ENCODE measurements at places on chromosomes 1 and 21.

- no peak for DNase-seq
These were observed 8.9 kb downstream of the SLAMF1 start for GRCh38 chr1:160637821-160638539.

GRCh38 chr1:198776602-198777029 lies 137.8 kb downstream of the PTPRC start:
- no peak for DNase-seq

- DNase-seq = no peak
These were observed 27.0 kb upstream of the PEF1 start for GRCh38 chr1:31671561-31672201.

DNA sequence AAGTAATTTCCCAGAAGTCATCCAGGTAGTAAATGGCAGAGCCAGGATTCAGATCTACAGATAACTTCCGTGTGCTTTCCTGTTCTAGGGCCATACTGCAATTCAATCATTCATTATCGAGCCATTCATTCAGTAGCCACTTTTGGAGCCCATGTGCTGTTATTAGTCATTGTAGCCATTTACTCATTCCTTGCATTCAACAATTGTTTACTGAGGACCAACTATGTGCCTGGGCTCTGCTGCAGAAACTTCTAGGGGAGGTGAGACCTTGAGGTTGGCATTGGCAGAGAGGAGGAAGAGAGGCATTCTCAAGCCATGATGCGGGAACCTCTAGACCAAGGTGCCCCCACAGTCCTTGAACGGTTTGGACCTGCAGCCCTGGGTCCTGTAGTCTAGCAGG lies 27.9 kb downstream of the EPHB2 start:
- DNase-seq = no peak

GRCh38 chr1:112808861-112809684 lies 93.9 kb upstream of the PPM1J start:
- no peak for DNase-seq

GRCh38 chr1:8144323-8144722 lies 118.2 kb upstream of the ERRFI1 start:
- DNase-seq = no peak

- no peak for DNase-seq
These were observed 133.1 kb upstream of the NFIA start for GRCh38 chr1:60949154-60949825.

DNA sequence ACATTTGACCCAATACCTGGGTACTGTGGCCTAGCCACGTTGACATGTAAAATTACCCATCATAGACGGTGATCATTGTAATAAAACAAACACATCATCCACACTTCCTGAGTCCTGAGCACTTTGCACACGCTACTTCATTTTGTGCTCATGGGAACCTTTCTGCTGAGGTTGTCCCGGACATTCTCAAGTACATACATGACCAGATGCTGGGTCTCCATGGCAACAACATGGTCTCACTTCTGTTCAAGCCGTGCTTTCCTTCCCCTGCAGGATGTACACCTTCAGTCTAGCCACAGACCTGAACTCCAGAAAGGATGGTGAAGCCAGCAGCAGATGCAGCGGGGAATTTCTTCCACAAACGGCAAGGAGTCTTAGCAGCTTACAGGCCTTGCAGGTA lies 22.7 kb downstream of the UBASH3A start:
- DNase-seq = no peak

GRCh38 chr1:184958554-184959353 lies 15.6 kb downstream of the NIBAN1 start:
- DNase-seq = no peak

- DNase-seq = no peak
These were observed 7.0 kb downstream of the ARPC5 start for GRCh38 chr1:183628537-183628936.

DNA sequence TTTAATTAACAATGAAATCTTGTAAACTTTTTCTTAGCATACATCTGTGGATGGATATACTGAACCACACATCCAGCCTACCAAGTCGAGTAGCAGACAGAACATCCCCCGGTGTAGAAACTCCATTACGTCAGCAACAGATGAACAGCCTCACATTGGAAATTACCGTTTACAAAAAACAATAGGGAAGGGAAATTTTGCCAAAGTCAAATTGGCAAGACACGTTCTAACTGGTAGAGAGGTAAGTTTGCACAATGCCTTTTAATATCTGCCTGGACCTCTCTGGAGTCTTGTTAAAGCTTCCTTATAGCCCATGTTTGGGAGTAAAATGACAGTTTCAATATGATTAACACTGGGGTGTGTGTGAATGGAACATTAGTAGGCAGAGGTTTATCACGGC lies 51.4 kb downstream of the MARK1 start:
- no peak for DNase-seq

DNA sequence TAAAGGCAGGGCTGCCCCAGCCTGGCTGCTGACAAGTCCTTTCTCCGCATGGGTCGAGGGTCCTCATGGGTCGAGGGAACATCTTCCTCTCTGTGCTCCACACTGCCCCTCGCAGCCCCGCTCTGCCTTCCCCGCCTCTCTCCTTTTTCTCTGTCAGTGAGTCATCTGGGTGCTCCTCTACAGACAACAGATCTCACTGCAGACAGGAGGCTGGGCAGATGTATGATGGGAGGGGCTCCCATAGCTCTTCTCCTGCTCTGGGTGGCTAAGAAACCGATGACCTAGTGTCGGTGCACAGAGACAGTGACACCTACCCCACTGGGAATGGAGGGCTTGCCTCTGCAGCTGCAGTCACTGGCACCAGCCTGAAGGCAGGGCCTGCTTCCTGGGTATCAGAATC lies 5.5 kb downstream of the KCNA10 start:
- no peak for DNase-seq

- DNase-seq = no peak
These were observed 58.3 kb upstream of the ACOT11 start for GRCh38 chr1:54489627-54490250.

DNA sequence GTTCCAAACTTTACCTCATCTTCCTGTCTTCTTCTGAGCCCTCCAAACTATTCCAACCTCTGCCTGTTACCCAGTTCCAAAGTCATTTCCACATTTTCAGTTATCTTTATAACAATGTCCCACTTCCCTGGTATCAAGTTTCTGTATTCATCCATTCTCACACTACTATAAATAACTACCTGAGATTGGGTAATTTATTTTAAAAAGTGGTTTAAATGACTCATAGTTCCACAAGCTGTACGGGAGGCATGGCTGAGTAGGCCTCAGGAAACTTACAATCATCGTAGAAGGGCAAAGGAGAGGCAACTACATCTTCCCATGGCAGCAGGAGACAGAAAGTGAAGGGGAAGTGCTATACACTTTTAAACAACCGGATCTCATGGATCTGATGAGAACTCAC lies 428.5 kb upstream of the RGS18 start:
- DNase-seq = no peak

DNA sequence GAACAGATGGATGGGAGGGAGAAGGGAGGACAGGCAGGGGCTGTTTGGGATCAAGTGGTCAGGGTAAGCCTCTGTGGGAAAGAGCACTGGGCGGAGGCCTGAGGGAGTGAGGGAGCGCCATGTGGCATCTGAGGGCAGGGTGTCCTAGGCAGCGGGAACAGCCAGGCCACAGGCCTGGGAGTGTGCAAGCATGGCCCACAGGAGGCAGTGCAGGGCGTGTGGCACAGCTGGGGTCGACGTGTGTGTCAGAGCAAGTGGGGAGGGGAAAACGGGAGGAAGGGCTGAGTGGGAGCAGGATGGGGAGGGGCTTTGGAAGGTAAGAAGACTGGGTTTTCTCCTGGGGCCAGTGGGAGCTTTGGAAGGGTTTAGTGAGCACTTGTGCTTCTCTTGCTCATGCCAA lies 143.4 kb downstream of the SYF2 start:
- no peak for DNase-seq

DNA sequence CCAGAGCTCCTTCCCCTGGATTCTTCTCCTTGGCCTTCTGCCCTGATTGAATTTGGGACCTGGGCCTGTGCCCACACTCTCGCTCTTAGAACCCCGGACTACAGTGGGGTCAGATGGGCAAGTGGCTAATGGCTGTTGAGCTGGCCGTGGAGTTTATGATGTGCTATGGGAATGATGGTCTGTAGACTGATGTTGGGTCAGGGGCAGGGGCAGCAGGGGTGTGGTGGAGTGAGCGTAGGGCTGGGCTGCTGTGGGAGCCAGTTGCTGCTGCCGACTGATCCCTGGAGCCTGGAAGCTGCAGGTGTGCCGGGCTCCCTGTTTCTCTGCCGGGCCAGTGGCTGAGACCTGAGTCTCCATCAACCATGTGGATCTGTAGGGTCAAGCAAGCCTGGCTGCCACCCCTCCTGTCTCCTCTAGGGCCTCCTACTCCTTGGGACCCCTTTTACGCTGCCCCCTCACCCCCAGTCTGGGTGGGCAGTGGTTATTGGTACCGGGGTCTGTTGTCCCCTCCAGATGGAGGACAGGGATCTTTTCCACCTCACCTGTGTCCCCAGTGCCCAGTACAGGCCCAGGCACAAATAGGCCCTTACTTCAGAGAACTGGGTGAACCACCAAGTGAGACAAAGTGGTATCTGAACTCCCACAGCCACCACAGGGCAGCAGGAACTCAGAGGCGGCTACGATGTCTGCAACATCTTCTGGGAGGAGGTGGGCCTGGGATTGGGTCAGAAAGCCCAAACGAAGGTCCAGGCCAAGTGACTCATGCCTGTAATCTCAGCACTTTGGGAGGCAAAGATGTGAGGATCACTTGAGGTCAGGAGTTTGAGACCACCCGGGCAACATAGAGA lies 5.1 kb downstream of the PODN start:
- DNase-seq = no peak

DNA sequence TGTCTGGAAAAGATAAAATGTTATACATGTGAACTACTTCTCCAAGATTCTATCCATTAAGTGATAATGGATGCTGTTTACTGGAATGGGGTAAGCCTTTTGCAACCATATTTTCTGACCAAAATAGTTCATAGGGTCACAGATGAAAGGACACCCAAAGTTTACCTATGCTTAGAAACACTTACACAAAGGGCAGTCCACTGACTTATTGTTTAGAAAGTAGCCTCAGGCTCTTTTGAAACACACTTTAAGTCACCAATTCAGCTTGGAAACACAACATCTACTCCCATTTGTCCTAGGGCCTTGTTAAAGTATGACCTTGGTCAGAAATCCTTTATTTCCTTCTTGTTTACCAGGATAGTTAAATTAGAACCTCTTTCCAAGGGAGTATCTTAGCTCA lies 28.7 kb upstream of the VTCN1 start:
- DNase-seq = no peak

- DNase-seq = no peak
These were observed 43.5 kb downstream of the PRKAA2 start for GRCh38 chr1:56688522-56689026.

GRCh38 chr1:74522148-74522547 lies 9.7 kb upstream of the LRRC53 start:
- DNase-seq = no peak

DNA sequence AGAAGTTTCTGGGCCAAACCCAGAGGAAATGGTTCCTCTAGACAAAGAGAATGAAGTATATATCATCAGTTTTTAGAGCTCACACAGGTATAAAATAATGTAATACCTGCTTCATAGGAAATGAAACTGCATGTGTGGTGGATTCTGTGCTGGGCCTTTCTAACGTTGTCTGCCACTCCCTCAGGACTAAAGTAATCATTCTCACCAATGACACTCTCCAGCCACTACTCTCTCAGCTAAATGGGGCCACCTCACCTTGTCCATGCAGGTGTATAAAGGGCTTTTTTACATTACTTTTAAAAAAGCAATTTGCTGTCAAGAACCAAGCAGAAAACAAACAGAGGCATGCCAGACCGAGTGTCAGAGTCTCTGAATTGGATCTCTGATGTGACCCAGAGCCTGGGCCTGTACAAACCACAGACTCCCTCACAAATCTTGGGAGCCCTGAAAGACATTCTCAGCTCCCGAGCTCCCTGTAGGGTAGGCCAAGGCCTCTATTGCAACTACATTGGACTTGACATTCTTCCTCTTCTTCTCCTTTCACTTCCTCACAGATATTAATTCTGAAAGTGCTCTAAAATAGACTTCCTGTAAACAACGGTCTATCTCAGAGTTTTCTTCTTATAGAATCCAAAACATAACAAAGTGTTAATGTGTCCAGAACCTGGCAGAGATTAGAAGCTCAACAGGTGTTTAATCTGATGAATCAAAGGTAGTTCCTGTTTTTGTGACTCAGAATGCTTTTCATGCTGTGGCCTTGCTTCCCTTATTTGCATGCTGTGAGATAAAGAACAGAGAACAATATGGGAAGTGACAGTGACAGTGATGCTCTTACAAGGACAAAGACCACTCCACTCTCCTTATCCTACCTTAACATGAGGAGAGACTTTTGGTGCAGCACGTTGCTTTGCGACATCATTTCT lies 8.6 kb downstream of the AIM2 start:
- no peak for DNase-seq

DNA sequence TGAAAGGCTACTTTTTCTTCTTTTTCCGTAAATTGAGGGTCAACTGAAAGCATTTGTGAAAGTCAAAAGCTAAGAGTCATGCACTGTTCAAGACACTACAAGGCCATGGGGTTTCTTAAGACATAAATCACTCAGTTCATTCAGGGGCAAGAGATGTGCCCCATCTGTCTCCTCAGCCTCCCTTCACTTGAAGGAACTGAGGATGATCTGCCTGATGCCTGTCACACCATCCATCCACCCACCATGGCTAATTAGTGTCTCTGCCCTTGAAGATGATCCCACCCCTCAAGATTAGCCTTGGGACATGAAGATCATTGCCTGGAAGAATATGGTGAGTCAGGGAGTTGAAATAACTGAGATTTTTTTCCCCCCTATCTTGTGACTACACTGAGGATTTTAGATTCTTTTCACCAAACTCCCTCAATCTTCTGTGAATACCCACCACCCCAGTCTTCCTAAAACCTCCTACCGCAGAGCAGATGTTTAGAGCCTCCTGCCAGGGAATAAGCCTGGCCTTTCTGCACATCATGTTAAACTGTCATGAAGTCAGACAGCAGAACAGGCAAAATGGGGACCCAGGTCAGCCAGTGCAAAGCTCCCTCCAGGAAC lies 88.6 kb upstream of the LMO4 start:
- no peak for DNase-seq

GRCh38 chr21:28152732-28153131 lies 839.9 kb downstream of the LTN1 start:
- DNase-seq = no peak

GRCh38 chr21:29506947-29507346 lies 208.2 kb downstream of the BACH1 start:
- DNase-seq = no peak

- no peak for DNase-seq
These were observed 79.7 kb downstream of the TGFBR3 start for GRCh38 chr1:91806181-91806768.
